ENCODE measurements at places on chromosomes 3 and 15. TPM values are rescaled to one million over a fixed set of nuclear protein-coding genes. Genes with fewer than 3 reads are reported as not detected.

The TLR9 gene
- total RNA-seq, result not detected

The MB21D2 gene
- 5.7 TPM for total RNA-seq

The ABHD17C gene
- total RNA-seq, result 24.9 TPM

The TMC3 gene
- not detected for total RNA-seq

The FBXL2 gene
- 7.2 TPM for total RNA-seq

The MYO1E gene
- total RNA-seq, result 235 TPM

The CKMT1A gene
- total RNA-seq, result 2.8 TPM
